ENCODE measurements at places on chromosomes 5 and 9. TPM values are rescaled to one million over a fixed set of nuclear protein-coding genes. Genes with fewer than 3 reads are reported as not detected.

Gene MYO10
- total RNA-seq: 19.7 TPM

Gene SLCO4C1
- 1.2 TPM for total RNA-seq

GRCh38 chr9:126461608-126462007, 135.0 kb downstream of the MVB12B start:
- no peak for DNase-seq

Gene DNAH5
- 13.3 TPM for total RNA-seq

DNA sequence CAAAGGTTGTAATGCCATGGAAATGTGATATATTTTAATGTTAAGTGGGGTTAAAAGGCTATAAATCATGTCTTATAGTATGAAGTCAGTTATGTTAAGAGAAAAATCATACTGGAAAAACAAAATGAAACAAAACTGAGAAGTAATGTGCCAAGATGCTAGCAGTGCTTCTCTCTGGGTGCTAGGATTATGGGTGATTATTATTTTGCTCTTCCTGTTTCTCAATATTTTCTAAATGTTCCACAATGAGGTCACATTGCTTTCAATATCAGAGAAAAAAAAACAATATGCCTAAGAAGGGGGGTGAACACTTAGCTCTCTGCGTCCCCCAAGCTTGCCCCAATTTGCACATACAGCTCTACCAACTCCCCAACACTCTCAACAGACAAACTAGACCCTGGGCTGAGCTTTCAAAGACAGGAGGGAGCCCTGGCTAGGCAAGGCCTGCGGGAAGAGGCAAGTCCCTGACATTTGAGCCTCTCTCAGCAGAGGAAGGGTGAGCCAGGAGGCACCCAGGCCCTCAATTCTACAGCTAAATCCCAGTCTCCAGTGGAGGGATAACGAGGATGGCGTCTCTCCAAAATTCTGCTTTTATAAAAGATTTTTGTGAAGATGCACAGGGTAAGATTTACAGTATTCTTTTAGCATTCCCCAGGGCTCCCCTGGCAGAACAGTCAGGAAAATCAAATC, 24.4 kb downstream of the WHRN start:
- DNase-seq: no peak

DNA sequence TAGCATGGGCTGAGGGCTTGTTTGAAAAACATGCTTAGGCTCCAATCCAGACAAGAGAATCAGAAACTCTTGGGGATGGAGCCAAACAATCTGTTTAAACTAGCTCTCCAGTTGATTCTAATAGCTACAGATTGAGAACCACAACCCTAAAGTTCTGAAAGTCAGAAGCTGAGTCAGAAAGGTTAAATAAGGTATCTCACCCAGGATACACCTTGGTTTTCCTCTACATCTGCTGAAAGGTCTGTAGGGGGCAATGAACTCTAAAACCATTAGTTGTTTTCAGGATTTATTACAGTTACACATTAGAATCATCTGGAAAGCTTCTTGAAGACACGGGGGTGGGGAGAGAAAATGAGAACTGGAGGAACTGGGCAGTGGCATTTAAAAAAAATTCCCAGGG, 5.7 kb downstream of the GFM2 start:
- no peak for DNase-seq

GRCh38 chr5:168952196-168952595, 348.7 kb downstream of the SLIT3 start:
- DNase-seq: no peak

Gene BARX1
- total RNA-seq: not detected

Gene CTXN3
- total RNA-seq: not detected

DNA sequence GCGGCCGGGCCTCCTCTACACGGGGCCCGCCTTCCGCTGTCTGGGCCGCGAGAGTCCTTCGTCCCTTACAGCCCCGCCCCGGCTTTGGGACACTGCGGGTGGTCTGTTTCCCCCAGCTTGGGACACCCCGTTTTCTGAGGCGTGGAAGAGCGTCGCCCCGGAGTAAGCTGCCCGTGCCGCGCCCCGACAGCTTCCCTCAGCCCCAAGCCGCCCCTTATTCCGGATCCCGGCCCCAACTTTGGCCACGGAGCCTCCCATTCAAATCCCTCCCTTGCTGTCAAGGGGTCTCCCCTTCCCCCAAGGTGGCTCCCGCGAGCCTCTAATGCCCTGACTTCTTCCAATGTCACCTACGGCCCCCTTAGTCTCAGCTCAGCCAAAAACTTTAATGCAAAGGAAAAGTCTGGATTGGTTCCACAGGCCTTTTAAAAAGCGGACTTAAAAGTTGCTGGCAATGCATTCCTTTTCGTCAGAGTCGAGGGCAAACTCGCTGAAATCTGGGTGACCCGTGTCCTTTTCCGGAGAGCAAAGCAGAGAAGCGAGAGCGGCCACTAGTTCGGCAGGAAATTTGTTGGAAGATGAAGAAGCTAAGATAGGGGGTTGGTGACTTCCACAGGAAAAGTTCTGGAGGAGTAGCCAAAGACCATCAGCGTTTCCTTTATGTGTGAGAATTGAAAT, 19.8 kb downstream of the EXOSC2 start:
- DNase-seq: peak; percentile 62
